ENCODE measurements at places on chromosomes 7 and 10.

DNA sequence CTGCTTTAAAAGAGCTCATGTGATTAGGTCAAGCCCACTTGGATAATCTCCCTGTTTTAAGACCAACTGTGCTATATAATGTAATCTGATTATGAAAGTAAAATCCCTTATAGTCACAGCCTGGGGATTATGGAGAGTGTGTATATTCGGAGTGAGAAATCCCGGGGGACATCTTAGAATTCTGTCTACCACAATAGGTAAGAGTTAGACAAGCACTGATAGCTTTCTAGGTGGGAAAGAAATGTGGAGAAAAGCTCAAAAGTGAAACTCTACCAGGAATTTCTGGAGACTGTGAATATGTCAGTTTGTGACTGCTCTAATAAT, 2.9 kb upstream of the VCL start:
- DNase-seq, result no peak

- DNase-seq, result no peak
These were observed 102.9 kb upstream of the FERD3L start for GRCh38 chr7:19248115-19248514.

DNA sequence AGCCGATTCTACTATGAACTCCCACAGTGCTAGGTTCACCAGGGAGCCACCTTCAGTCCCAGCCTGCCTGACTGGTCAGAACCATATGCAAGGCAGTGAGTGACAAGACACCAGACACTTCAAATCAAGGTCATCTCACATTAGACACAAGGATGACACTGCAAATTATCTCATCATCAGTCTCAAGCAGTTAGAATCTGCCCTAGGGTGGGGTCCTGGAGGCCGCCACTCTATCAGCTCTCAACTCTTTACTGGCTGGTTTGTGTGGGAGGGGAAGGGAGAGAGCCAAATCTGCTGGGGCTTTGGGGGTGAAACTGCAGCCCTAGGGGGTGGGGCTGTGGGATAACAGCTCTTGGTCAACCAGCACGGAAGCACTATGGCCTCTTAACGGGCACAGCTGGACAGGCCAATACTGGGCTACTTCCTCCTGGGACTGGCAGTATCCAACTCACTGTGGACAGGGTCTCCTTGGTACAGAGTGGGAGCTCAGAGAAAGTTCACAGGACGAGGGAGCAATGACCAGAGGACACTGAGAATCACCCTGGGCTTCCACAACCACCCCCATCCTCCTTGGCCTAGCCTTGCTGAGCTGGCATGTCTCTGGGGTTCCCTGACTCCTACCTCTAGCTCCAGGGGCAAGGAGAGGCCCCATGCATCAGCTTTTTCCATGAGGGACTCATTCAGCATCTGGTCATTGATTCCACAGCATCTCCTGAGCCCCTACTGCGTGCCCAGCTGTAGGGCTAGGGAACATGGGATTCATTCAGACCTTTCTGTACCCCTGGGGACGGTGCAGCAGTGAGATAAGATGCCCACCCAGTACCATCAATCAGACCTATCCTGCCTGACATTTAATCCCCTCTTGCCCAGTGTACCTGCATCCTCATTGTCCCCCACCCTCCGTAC, 5.4 kb downstream of the GPRIN2 start:
- no peak for DNase-seq

GRCh38 chr10:48931188-48931587, 8.5 kb downstream of the LRRC18 start:
- DNase-seq, result no peak

GRCh38 chr7:92750447-92750839, 85.9 kb downstream of the CDK6 start:
- peak; percentile 45 for DNase-seq

DNA sequence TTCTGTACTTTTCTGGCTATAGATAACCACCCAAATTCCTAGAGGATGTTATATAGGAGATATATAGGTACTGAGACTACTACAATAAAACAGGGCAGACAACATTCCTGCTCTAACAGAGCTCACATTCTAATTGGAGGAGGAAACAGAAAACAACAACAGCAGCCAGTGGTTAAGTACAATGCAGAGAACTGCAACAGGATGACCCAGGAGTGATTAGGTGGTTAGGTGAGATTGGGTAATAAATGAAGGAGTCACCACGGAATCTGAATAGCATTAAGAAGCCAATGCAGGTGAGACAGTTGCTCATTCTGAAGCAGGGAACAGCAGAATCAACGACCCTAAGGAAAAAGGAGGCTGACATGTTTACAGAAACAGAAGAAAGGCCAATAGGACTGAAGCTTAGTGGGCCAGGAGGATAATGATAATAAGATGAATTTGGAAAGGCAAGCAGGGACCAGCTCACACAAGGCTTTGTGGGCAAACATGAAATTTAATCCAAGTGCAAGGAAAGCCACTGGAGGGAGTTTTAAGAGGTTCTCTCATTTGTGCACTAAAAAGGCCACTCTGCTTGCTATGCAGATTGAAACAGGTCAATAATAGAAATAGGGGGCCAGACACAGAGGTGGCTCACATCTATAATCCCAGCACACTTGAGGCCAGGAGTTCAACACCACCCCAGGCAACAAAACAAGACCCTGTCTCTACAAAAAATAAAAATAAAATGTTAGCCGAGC, 16.9 kb upstream of the REEP3 start:
- no peak for DNase-seq

DNA sequence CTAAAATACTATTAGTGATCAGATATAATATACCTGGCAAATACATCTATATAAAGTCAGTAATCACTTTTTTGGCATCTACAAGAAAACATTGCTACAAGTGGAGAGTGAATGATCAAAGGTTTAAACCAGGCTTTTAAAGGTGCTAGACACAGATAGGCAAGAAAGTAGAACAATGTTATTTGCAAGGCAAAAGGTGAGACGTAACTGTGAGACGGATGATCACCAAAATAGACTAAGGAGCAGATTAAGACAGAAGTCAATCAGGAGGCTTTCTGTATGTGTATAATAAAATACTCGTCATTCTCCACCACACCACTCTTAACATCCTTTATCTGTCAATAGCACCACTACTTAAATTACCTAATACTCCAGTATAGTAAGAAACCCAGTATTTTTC, 8.3 kb downstream of the ANXA7 start:
- DNase-seq, result no peak

DNA sequence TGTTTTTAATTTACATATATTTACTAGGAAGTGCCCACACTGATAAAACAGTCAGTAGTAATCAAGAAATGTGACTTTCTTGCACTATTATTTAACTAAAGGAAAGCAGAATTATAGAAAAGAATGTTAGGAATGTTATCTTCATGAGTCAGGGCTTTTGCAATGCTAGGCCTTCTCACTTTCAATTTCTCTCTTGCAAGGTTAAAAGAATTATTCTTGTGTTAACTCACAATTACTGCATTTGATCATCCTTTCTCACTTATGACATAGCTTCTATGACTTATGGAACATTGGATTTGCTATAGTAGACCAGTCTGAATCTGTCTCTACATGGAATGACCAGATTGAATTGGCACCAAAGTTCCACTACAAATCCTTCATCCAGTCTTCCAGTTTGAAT, 192.4 kb downstream of the SDK1 start:
- DNase-seq, result peak; percentile 76

DNA sequence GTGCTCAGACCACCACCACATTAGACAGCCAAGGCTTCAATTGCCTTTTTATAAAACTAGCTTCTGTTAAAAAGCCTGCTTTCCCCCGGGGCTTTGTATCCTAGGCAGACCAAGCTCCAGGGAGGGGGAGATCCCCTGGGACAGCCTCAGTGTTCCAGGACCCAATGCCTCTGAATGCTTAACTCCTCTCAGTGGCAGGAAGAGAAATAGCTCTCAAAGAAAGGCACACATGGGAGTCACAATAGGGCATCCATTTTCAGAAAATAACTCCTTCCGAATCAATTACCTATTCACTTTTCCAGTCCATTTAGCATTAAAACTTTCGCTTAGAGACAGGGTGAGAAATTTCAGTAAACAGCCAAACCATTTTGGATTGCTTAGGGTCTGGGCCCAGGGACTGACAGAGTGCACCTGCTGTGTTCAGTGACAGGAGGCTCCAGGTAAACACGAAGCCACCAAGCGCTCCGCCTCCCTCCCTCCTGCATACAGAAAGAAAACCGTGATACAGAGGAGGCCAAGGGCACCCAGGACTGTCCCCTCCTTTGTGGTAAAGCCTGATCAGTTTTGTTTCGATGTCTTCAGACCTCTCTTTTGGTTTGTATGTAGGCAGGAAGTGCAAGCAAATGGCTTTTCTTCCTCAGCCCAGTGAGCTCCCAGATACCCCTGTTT, 599.7 kb downstream of the KCNMA1 start:
- no peak for DNase-seq
